T-helper 22 cell (primary cell): ENCODE measurements at places on chromosomes 1 and 21.

GRCh38 chr1:8367571-8368194 is 49.8 kb downstream of the SLC45A1 start:
- DNase-seq: no peak

GRCh38 chr1:72066431-72066830 is 215.9 kb downstream of the NEGR1 start:
- no peak for DNase-seq

DNA sequence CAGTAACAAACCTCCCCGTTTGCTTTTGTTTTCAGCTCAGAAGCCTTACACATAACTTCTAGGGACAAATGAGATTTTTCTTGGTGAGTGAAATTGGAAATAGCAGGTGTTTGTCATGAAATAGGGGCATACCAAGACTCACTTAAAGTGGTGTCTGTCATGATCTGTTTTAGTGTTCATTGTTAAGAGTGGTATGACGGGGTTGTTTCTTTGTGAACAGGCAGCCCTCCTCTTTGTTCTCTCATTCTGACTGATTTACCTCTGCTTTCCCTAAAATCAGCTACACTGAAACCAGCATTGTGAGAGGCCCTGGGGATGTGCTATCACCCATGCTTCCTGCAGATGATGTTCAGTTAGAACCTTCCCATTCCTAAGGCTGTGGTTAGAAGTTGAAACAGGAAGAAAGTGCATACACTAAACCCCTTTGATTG is 2.5 kb upstream of the ERO1B start:
- DNase-seq: no peak

DNA sequence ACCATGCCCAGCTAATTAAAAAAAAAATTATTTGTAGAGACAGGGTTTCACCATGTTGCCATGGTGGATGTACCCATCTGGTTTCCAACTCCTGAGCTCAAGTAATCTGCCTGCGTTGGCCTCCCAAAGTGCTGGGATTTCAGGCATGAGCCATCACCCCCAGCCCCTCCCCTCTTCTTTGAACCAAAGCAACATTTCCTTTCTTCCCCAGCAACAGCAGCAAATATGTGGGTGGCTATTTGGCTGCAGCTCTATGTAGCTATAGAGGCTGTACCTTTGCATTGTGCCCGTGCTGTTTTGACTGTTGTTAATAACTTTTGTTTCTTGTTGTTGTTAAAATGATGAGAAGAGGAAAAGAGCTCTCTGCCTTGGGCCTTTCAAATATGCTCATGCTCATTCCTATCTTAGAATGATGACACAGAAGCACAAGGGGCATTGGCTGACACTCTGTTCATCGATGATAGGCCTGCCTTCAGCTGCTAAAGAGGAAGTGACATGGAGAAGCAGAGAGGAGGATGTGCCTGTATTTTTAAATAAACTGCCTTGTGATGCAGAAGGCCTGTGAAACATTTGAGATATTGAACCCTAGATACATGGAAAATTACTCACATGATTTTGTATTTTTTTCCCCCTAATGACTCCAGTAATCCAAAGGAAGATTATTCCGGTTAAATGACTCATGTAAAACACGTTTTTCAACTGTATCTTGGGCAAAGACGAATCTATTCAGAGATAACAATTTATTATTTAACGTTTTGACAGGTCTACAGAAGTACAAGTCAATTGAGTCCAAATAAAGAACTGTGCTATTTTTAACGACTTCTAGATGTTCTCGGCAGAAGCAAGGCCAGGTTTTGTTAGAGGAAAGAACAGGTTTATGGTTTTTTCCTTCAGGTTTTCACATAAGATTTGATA is 20.5 kb upstream of the XPR1 start:
- no peak for DNase-seq

DNA sequence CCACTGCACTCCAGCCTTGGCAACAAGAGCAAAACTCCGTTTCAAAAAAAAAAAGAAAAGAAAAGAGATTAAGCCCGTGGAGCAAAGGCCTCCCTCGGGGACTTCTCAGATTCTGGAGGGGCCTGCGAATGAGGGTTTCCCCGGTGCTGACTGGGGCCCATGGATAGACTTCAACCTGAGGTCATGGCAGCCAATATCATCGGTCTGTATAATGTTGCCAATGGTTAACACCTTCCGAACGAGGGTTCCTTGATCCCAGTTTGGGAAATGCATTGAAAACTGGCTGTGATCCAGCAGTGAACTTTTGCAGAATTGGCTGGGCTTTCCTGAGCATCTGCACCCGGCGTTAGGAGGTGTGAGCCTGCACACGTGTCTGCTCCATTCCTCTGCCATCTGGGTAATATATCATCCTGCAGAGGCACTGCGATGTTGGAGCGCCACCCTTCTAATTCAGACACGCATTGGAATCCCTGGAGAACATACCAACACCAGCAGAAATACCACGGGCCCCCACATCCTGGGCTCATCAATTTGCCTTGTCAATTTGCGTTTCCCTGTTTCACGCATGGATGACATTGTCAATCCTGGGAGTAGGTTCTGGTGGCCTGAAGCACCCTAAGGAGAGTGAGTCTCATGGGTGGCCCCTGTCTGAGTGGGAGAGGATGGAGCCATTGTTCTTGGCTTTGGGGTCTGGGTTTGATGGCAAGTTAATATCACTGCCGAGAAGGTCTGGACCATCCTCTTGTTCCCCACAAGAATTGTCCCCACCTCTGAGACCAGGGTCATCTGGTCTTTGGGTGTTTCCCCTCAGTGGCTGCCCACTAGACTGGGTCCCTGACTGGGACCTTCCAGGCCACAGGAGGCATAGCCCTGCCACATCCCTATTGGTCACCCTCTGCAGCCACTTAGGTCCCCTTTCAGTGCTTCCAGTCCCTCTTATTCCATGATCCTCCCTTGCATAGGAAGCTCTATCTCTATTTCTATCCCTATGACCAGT is 441.0 kb downstream of the PTPRU start:
- no peak for DNase-seq
